Karpas-422 (cell line): ENCODE measurements at places on chromosomes 2 and 18. TPM values are rescaled to one million over a fixed set of nuclear protein-coding genes. Genes with fewer than 3 reads are reported as not detected.

Gene MC2R
- not detected in 2 replicates for total RNA-seq

Gene ANKMY1
- 25.7 and 30.8 TPM in 2 replicates for total RNA-seq

Gene UPP2
- not detected in 2 replicates for total RNA-seq

Gene SLC9A4
- total RNA-seq = not detected in 2 replicates

Gene ANKRD30B
- not detected in 2 replicates for total RNA-seq

Gene CIDEA
- not detected in 2 replicates for total RNA-seq

Gene HOXD4
- total RNA-seq = not detected in 2 replicates

Gene TDRD15
- not detected in 2 replicates for total RNA-seq

Gene ATP9B
- total RNA-seq = 65.1 and 76.9 TPM in 2 replicates

Gene POTEI
- 0.87 TPM in 1 of 2 replicates, not detected in the other for total RNA-seq

Gene PLEKHA3
- 8.4 and 11.0 TPM in 2 replicates for total RNA-seq

Gene OSR1
- total RNA-seq = not detected in 2 replicates
